Central memory CD4-positive, alpha-beta T cell (primary cell): ENCODE measurements at places on chromosomes 1 and 21.

GRCh38 chr21:29181799-29182470, 51.5 kb downstream of the MAP3K7CL start:
- no peak for DNase-seq

DNA sequence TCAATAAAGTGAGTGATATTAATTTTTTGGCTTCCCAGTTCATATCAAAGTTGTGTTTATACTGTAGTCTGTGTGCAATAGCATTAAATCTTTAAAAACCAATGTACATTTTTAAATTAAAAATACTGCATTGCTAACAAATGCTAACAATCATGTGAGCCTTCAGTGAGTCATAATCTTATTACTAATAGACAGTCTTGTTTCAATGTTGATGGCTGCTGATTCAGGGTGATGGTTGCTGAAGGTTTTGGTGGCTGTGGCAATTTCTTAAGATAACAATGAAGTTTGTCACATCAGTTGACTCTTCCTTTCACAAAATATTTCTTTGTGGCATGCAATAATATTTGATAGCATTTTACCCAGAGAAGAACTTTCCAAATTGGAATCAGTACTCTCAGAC, 109.0 kb downstream of the ZMYM4 start:
- no peak for DNase-seq

GRCh38 chr21:15644489-15644888, 85.3 kb upstream of the USP25 start:
- DNase-seq, result no peak

- DNase-seq, result no peak
Measured at GRCh38 chr1:240935920-240936319, 324.0 kb upstream of the GREM2 start.

- peak; percentile 88 for DNase-seq
Measured at GRCh38 chr1:28246427-28246832, 10.5 kb downstream of the ATP5IF1 start.

DNA sequence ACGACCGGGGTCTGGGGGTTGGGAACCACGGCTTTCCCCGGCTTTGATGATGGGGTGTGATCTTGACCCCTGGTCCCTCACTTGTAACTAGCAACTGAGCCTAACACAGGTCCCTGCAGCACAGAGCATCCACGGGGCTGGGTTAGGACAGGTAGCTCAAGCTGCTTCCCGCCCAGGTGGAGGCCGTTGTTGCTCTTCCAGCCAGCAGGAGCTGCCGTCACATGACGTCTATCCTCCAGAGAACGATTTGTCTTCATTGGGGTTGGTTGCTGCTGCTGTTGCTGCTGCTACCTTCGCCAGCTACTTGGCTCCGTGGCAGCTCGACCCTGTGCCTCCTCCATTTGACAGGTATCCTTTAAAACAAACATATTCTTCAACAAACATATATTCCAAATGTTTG, 74.3 kb upstream of the ADAR start:
- no peak for DNase-seq

- DNase-seq, result no peak
Measured at GRCh38 chr1:21851430-21852250, 39.6 kb downstream of the LDLRAD2 start.

GRCh38 chr1:147771226-147772125, 11.1 kb upstream of the GJA5 start:
- no peak for DNase-seq

DNA sequence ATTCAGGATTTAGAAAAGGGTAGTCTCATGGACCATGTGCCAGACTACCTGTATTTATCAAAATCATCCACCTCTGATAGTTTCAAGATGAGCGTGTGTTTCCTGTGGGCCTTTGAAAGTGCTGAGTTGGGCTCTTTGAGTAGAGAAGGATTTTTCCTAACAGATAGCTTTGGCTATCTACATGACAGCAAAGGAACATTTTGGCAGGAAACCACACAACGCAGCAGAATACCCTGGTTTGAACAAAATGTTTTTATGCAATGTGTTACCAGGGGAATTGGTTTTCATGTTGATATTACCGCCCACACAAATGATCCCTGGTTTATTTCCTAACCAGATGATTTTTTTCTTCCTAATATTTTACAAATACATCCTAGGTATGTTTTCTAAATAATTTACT, 431.4 kb downstream of the NEGR1 start:
- DNase-seq, result no peak

DNA sequence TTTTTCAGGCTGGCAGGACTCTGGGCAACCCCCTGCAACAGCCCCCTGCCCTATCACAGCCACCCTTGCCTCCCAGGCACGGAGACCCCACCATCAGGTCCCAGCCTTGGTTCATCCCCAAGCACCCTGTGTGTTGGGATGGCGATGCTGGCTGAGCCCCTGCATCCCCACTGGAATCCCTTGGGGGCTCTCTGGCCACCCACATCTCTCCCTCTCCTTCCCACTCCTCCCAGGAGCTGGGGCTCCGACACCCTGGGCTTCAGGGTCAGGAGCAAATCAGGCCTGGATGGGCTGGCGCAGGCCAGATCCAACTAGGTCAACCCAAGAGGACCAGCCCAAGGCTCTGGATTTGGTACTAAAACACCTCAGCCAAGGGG, 25.9 kb downstream of the COL6A1 start:
- no peak for DNase-seq

GRCh38 chr1:185393815-185394214, 76.8 kb upstream of the IVNS1ABP start:
- no peak for DNase-seq

- no peak for DNase-seq
Measured at GRCh38 chr1:100699744-100700143, 19.8 kb upstream of the VCAM1 start.

DNA sequence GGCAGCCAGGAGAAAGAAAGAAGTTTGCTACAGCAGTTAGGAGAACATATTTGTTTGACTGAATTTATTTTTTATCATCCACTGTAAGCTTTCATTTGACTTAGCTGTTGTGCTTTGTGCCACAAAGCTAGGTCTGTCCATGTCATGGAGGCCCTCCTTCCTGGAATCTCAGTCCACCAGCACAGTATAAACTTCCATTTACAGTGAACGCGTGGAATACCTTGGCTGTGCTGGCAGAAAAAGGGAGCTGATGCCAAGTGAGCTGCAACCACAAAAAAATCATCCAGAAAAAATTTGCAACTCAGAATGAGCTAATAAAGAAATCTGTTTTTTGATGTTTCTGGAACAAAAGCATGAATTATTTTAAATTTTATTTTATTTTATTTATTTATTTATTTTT, 72.6 kb downstream of the ATP6V1G3 start:
- DNase-seq, result no peak

GRCh38 chr1:82398357-82398756, 597.6 kb downstream of the ADGRL2 start:
- no peak for DNase-seq

DNA sequence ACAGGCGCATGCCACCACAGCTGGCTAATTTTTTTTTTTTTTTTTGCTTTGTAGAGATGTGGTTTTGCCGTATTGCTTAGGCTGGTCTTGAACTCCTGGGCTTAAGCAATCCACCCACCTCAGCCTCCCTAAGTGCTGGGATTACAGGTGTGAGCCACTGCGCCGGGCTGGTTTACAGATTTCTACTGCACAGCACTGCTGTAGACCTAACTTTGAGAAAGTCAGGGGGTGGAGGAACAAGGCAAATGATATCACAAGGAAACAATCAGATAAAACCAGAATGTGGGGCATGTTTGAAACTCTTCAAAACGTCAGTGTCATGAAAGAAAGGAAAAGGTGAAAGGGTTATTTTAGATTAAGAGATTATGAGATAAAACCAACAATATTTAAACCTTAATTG, 45.3 kb downstream of the URB2 start:
- no peak for DNase-seq

GRCh38 chr1:183234660-183235476, 48.8 kb downstream of the LAMC2 start:
- DNase-seq, result no peak

DNA sequence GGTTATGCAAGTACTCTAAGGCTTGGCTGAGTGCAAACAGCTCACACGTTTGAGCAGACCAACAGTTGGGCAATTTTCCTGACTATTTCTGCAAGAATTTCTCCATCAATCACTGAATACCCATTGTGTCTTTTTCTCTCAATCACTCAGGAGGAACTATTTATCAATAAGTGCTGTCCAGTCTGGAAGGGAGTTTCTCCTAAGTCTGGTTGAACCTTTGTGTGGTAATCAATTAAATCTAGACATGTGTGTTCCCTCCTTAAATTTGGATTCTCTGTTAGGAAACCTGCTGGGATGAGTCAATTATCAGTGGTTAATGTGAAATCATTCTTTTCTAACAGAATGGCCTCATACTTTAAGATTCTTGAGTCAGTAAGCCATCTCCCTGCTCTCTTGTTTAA, 6.8 kb upstream of the AADACL3 start:
- DNase-seq, result no peak

GRCh38 chr1:119794876-119795240, 16.4 kb downstream of the REG4 start:
- no peak for DNase-seq

DNA sequence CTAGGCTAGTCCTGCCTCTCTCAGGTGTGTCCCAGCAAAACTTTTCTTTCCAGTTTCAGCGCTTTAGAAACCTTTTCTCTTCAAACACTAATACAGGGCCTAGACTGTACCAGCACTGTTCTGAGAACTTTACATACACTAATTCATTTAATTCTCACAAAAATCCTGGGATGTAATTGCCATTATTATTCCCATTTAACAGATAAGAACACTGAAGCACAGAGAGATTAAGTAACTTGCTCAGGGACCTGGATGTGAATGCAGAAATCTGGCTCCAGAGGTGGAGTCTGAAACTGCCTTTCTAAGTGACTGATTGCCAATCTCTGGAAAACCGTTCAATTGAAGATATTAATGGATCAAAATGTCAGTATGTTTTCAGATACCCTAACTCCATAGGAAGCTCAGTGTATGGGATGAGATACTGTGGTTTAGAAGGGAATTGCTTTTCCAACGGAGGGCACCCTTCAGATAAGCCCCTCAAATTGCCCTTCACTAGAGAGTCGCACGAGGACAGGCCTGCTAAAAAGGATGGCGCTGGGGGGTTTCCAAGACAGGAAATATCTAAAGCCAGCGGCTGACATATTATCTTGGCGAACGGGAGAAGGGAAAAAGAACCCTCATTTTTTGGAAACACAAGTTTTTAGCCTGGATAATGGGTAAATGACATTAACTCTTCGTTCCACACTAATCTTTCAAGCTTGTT, 698 bp upstream of the UCK2 start:
- no peak for DNase-seq

- no peak for DNase-seq
Measured at GRCh38 chr1:177171536-177172123, 872 bp downstream of the BRINP2 start.

- no peak for DNase-seq
Measured at GRCh38 chr1:67705735-67706453, 20.9 kb downstream of the GADD45A start.

GRCh38 chr1:235367000-235367908, at the start of gene TBCE:
Gene TBCE, plus strand, starts transcription at chr1:235367427. Its CDS starts 12,623 bp downstream, at chr1:235380050.
- peak; percentile 71 for DNase-seq

- DNase-seq, result no peak
Measured at GRCh38 chr1:213759359-213760181, 228.2 kb upstream of the PROX1 start.

DNA sequence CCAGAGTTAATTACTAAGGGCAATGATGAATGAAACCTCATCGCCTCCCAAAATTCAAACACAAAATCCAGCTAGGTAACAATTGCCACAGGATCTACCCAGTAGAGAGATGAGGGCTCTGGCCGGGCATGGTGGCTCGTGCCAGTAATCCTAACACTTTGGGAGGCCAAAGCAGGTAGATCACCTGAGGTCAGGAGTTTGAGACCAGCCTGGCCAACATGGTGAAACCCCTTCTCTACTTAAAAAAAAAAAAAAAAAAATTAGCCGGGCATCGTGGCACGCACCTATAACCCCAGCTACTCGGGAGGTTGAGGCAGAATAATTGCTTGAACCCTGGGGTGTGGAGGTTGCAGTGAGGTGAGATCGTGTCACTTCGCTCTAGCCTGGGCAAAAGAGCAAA, 15.8 kb downstream of the CD2 start:
- DNase-seq, result no peak

- no peak for DNase-seq
Measured at GRCh38 chr1:2395245-2395644, 3.6 kb downstream of the RER1 start.

- no peak for DNase-seq
Measured at GRCh38 chr21:33112151-33112550, 42.2 kb downstream of the OLIG1 start.

GRCh38 chr1:158071138-158071537, 77.7 kb downstream of the KIRREL1 start:
- DNase-seq, result no peak

DNA sequence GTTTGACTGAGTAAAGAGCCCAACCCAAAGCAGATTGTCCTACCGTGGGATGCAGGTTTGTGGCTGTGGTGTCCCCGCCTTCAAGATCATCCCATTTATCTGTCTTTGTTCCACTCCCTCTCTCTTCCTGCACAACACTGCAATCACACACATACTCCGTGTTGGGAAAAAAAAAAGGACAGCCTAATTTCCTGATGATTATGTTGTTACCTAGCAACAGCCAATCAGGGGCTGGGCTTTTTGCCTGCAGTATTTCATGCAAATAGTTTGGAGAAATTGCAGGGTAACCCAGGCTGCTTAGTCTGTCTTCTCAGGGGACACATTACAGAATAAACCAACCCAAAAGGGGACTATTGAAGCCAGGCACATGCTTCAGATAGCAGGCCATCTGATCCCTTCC, 38.3 kb downstream of the PHC2 start:
- DNase-seq, result no peak

GRCh38 chr1:66393586-66394287, 140.2 kb upstream of the SGIP1 start:
- DNase-seq, result no peak

- no peak for DNase-seq
Measured at GRCh38 chr1:237875291-237875690, 15.4 kb downstream of the ZP4 start.

DNA sequence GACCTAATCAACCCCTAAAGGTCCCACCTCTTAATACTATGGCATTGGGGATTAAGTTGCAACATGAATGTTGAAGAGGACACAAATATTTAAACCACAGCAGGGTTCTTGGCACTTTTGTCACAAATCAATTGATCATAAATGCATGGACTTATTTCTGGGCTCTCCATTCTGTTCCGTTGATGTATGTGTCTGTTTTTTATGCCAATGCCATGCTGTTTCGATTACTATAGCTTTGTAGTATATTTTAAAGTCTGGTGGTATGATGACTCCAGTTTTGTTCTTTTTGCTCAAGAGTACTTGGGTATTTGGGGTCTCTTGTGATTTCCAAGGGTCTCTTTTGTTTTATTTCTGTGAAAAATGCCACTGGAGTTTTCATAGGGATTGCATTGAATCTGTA, 34.7 kb upstream of the PLA2G2A start:
- no peak for DNase-seq

- no peak for DNase-seq
Measured at GRCh38 chr1:213783893-213784292, 203.9 kb upstream of the PROX1 start.

- no peak for DNase-seq
Measured at GRCh38 chr21:31554511-31555022, 104.9 kb upstream of the SOD1 start.

GRCh38 chr1:145955436-145955835, 2.4 kb downstream of the LIX1L start:
- DNase-seq, result no peak
